ENCODE measurements at places on chromosomes 3 and 15.
A peak's percentile ranks its signal among the peaks of the same experiment; 100 is the strongest.

- no peak for DNase-seq
Measured at GRCh38 chr3:125646581-125646980, 51.3 kb upstream of the OSBPL11 start.

DNA sequence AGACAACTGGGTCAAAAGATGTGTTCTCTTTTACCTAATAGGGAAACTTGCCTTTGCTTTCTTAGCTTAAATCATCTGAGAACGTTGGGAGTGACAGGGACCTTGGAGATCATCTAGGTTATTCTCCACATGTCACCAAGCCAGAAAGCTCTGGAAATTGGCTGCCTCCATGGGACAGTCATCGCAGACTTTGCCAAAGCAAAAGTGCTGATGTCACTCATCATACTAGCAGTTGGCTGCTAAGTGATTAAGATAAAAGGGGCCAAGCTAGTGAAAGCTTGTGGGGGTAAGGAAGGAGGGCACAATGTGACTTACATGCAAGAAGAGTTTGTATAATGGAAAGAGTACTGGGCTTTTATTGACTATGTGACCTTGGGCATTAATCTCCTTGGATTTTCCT, 198.0 kb upstream of the PFN2 start:
- DNase-seq = no peak

- no peak for DNase-seq
Measured at GRCh38 chr3:81951106-81951505, 189.7 kb upstream of the GBE1 start.

- no peak for DNase-seq
Measured at GRCh38 chr3:122305818-122306621, 19.0 kb upstream of the CSTA start.

GRCh38 chr15:96338074-96338765, 7.7 kb downstream of the NR2F2 start:
- no peak for DNase-seq

- no peak for DNase-seq
Measured at GRCh38 chr3:30475038-30475808, 131.2 kb upstream of the TGFBR2 start.

- DNase-seq = no peak
Measured at GRCh38 chr3:12990306-12990705, 82.9 kb downstream of the IQSEC1 start.

DNA sequence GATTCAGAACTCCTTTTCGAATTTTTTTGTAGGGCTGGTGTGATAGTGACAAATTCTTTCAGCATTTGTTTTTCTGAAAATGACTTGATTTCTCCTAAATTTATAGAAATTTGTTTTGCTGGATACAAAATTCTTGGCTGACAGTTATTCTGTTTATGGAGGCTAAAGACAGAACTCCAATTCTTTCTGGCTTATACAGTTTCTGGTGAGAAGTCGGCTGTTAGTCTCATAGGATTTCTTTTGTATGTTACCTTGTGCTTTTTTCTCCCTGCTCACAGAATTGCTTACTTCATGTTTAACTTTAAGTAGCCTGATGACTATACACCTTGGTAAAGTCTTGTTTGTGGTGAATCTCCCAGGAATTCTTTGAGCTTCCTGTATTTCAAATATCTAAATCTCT, 1264.6 kb downstream of the NSUN3 start:
- no peak for DNase-seq

DNA sequence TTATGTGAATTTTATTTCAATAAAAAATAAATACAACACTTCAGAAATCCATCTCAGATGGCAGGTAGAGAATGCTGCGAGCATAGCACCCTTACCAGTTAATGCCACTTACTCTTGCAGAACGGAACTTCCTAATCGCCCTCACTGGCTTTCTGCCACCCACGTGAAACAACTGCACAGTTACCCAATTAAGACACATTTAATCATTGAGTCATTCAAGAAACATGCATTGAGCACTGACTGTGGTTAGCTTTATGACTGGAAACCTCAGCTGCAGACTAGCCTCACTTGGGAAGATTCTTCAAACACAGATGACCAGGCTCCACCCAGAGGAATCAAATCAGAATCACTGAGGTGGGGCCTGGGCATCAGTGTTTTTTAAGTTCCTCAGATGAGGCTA, 5.6 kb upstream of the MFGE8 start:
- no peak for DNase-seq

- DNase-seq = no peak
Measured at GRCh38 chr3:126156468-126156867, 23.9 kb downstream of the ALDH1L1 start.

GRCh38 chr3:64773137-64773536, 85.3 kb upstream of the ADAMTS9 start:
- DNase-seq = no peak

- no peak for DNase-seq
Measured at GRCh38 chr15:71288348-71288955, 173.2 kb downstream of the THSD4 start.

DNA sequence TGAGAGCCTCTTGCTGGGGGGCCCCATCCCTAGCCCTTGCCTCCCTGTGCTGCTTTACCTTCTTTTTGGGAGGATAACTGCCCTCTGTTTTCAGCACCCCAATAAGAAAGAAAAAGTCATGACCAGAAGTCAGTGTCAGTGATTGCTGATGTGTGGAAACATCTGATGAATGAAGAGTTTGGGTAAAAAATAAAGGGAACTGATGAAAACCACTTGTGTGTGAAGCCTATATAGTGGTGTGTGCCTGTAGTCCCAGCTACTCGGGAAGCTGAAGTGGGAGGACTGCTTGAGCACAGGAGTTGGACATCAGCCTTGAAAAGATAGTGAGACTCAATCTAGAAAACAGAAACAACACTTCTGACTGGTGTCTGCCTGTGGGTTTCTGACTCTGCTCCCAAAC, 9.8 kb upstream of the CELSR3 start:
- no peak for DNase-seq

- DNase-seq = no peak
Measured at GRCh38 chr3:105752791-105753415, 115.9 kb downstream of the CBLB start.

- DNase-seq = no peak
Measured at GRCh38 chr3:186152361-186152798, 43.5 kb upstream of the ETV5 start.

- DNase-seq = no peak
Measured at GRCh38 chr3:18223571-18223970, 201.6 kb downstream of the SATB1 start.

- no peak for DNase-seq
Measured at GRCh38 chr3:111895071-111895470, 36.0 kb downstream of the PHLDB2 start.

DNA sequence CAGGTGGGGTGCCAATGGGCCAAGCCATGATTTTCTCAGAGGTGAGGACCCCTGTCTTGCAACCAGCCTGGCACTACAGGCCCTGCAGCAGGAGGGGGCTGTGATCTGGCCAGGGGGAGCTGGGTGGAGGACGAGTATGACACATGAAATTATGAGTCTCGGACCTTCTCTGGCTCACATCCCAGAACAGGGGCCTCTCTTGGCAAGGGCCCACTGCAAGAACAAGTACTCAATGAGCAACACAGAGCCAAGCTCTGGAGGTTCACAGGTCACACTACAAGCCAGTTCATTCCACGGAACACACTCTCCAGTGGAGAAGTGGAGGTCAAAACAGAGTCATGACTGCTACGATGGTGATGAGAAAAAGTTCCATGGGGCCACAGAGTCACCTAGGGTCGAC, 28.3 kb downstream of the CCDC32 start:
- DNase-seq = no peak

DNA sequence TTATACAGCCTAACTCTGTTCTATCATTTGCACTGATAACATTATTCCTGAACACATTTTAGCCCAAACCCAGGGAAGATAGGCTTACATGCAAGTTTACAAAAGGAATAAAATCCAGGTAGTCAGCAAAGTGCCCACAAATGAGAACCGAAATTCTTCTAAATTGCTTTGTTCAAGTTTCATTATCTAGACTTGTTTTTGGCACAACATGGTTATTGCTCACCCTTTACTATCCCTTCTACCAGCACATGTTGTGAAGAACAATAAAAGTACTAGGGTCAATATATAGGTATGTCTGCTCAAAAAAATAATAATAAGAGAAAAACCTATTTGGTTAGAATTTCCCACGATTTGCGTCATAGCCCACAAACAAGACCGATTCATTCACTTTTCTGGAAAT, 430.5 kb downstream of the FGF12 start:
- no peak for DNase-seq

DNA sequence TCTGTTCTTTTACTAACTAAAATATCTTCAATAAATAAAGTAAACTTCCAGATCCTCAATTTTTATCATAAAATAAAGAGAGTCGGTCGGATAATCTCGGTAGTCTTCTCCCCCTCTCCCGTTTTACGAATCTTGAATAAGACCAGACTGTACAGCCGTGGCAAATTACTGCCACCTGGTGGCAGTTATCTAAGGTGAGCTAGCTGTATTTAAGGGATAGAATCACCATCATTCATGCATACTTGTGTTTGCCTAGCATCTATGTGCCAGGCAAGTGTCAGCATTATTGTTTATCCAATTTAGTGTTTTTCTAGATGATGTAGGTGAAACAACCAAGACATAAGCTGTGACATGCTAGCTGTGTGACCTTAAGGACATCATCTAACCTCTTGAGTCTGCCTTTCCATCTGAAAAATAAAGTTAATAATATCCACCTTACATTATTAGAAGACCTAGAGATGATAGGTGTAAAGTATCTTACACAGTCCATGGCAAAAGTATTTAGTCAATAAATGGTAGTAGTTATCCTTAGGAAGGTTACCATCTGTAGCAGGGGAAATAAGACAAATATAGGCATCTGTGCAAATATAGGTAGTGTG, 21.3 kb downstream of the DUT start:
- peak; percentile 32 for DNase-seq

DNA sequence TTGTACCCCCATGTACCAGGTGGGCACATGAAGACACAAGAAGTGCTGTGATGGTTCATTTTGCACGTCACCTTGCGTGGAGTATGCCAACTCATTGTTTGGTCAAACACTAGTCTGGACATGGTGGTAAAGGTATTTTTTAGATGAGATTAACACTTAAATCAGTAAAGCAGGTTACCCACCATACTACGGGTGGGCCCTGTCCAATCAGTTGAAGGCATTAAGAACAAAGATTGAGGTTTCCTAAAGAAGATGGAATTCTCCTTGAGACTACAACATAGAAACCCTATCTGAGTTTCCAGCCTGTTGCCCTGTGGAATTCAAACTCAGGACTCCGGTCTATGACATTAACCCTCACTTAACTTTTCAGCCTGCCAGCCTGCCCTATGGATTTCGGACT, 118.4 kb downstream of the RPLP1 start:
- DNase-seq = no peak

DNA sequence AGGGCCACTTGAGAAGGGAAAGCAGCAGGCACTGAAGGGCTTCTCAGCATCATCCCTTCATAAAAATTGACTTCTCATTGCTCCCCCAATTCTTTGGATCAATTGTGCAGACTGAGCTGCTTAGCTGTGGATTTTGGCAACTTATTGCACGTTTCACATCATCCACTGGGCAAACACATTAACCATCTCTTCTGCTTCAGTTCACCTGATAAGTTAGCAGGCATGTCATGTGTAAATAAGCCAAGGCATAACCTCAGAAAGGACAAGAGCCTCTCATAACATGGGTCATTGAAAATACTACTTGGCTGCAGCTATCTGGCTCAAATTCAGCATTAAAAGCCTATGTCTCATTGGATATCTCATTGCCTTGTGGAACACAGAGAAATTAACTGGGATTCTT, 366.5 kb downstream of the LRRC3B start:
- peak; percentile 44 for DNase-seq

DNA sequence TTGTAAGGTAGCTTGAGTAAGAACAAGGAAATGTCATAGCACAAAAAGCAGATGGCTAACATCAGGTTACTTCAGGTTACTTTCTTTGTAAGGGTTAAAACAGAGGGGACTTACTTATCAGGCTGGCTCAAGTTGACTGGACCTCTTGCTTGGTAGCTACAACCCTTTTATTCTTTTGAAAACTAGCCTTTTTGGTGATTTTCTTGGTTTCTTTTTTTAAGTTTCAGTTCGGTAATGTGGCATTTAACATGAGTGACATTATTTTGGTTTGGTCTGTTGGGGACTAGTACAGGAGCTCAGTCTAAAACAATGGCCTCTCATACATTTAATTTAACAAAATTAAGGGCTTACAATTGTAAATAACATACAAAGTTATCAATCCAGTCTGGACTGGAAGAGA, 621.4 kb downstream of the OTOL1 start:
- no peak for DNase-seq

DNA sequence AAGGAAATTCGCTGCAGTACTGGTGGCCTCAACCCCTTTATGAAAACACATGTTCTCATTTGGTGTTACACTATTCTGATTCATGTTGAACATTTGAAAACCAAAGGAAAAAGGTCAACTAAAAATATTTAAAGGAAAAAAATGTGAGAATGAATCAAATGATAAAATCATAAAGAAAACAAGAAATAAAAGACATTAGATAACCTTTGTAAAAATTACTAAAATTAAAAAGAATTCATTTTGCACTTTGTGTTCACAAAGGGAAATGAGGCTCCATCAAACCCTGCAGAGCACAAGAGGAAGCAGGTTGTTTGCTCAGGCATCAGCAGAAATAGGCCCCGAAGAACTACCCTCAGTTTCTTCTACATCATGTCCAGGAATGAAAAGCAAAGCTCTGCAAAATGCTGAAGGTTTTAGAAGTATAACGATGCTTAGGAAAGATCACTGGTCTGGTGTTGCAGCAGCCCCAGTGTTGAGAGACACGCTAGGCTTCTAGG, 41.2 kb downstream of the MAP4 start:
- no peak for DNase-seq

DNA sequence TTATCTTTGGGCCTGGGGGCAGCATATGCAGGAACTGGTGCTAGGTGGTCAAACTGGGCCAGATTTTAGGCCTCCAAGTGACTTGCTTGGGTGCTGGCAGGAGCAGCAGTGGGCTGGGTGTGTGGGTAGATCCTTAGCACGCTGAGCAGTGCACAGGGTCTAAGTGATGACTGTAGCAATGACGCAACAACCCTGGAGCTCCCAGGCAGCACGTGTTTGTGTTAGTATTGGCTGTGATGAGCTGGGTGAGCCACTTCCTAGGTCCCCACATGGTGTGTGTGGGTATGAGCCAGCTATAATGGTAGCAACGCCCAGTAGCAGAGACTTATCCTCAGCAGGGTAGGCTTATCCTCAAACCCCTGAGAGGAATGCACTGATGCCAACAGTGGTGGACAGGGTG, 570.6 kb upstream of the ROBO1 start:
- DNase-seq = no peak

DNA sequence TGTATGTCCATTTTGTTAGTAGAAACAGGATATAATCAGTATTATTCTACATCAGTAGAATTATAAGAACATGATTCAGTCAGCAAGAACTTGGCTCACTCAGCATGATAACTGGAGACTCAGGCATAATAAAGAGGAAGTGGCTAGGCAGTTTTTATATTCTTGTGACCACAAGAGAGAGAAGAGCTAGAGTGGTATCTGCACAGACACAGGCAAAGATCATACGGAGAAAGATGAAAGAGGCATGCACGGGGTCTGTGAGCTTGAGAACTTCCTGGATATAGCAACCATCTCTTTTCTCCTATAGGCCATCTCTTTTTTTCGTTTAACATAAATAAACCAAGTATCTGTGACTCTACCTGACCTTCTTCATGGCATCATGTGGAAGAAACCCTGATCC, 46.8 kb downstream of the MYO5A start:
- no peak for DNase-seq

Data from retina (tissue), 1 donor.